ENCODE measurements at places on chromosomes 11 and 22.

DNA sequence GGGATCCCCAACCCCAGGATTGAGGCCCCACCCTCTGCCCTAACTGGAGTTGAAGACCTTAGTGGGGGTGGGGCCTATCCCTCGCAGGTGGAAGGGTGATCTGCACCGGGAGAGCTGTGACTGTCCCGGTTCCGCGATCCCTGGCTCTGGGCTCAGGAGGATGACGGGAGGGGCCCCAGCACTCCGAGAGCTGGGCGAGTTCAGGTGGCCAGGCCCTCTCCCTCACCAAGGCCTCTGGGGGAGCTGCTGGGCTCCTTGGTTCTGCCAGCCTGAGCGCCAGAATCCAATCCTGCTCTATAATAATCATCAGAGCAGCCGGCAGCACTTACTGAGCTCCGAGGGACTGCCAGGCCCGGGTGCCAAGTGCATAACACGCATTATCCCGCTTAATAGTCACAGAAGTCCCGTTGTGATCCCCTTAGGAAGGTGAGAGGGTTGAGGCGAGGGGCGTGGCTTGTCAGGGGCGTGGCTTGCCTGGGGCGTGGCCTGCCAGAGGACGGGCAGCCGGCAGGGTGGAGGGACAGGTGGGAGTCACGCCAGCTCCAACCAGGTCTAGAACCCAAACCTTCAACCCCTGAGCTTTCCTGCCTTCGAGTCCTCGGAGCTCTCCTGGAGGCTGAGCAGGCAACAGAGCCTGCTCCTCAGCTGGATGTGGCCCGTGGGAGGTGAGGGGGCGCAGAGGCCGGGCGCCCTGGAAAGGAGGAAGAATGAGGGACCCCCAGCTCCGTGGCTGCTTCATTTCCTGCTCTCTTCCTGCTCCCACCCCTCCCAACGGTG, 7.3 kb upstream of the SYT7 start:
- DNase-seq: peak; percentile 37

- DNase-seq: no peak
These were observed 481 bp downstream of the ANGPTL5 start for GRCh38 chr11:101915791-101916291.

- no peak for DNase-seq
These were observed 392.8 kb upstream of the CCDC90B start for GRCh38 chr11:83678831-83679584.

- no peak for DNase-seq
These were observed 94.5 kb downstream of the MICAL3 start for GRCh38 chr22:17929909-17930308.

GRCh38 chr11:76857781-76858410, 2.8 kb upstream of the ACER3 start:
- no peak for DNase-seq

- DNase-seq: no peak
These were observed 30.3 kb upstream of the NAP1L4 start for GRCh38 chr11:3022300-3022967.

DNA sequence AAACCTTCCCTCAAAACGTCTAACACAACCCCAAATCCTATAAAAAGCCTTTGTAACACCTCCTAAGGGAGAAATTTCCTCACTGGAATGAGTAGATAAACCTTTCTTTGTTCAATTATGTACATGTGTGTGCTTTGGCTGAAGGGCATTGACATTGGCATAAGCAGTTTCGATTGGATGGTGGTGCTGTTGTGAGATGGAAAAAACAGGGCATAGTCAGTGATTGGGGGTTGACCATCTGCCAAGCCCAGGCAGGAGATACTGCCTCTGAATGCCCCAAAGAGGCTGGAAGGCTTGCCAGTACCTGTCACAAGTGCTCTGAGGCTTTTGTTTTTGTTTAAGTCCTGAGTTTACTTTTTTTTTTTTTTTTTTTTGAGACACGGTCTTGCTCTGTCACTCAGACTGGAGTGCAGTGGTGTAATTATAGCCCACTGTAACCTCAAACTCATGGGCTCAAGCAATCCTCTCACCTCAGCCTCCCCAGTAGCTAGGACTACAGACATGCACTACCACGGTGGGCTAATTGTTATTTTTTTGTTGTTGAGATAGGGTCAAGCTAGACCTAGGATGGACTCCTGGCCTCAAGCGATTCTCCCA, 1.2 kb upstream of the CCDC117 start:
- DNase-seq: no peak

- DNase-seq: no peak
These were observed 4.6 kb downstream of the C11orf24 start for GRCh38 chr11:68266936-68267880.

DNA sequence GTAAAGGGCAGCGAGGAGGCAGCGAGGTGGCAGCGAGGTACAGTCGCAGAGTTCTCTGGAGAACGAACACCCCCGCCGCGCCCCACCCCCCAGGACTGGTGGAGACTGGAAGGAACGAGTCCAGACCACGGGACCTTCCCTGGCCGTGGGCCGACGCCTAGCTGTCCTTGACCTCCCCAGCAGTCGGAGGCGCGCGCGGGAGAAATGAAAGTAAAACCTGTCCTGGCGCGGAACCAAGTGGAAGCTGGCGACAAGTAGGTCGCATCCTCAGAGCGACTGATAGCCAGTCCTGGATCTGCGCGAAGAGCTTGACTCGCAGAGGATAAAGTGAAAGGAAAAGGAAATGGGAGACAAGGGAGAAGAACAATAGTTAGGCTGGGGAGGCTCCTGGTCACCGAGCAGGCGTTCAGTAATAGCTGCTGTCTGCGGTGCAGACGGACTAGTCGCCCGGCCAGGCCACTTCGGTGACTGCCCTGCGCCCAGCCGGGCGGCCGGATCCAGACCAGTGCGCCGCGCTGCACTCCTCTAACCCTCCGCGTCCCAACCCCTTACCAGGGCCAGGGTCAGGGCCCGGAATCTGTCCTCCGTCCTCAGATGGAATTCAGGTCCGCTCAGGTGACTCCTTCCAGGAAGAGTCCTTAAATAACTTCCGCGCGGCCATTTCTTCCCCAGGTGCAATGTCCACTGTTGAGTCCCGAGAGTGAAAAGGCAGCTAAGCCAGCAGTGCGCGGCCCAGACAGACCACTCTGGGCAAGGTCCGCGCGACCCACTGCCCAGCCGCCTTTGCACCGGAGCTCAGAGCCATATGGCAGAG, 1.9 kb upstream of the ADM start:
- peak; percentile 45 for DNase-seq

All from stimulated activated CD4-positive, alpha-beta T cell treated with anti-CD3 and anti-CD28 coated beads, Interleukin-12 subunit alpha, Interleukin-12 subunit beta, amount 100 ng/mL, for 48 hours (primary cell).